KG1 (cell line): ENCODE measurements at places on chromosomes 5 and 9.
A peak's percentile ranks its signal among the peaks of the same experiment; 100 is the strongest.

DNA sequence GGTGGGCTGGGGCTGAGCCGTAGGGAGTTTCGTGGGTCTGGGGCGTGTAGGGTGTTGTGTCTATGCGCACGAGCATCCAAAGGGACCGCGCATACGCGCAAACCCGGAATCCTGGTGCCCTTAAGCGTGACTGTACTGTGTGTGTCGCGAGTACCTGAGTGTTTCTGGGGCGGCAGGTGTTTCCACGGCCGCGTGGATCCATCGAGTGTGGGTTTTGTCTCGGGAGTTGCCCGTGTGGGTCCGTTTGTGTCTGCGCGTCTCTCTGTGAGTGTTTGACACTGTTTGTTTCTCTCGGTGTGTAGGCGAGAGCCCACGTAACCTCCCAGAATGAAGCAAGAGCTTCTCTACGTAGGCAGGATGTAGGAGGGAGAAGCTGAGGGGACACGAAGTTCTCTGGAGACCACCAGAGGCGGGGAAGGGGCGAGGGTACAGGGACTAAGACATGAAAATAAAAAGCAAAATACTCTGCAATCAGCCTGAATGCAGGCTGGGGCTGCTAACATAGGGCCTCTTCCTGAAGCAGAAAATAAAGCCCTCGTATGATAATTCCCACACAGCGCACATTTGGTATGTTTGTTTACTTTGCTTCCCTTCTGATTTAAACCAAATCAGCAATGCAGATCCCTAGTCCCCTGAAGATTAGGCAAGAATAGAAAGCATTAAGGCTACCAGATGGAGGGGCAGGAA is 588 bp upstream of the BRINP1 start:
- no peak for DNase-seq

DNA sequence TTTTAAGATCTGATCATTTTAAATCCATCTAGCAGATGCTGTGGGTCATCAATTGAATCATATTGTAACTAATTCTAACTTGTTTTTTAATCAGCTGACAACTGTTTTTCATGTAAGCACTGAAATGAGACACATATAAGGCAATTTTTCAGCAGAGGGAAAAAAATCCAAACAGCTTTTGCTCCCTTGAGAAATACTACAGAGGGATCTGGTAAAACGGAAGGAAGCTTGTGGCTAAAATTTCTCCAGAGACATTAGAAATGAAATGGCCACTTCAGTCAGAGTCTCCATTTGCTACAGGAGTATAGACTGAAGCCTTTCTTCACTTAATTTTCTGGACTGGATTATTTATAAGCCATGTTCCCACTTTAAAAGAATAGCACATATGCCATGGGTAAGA is 385.9 kb downstream of the MAN2A1 start:
- DNase-seq = no peak

GRCh38 chr9:5321058-5321457 is 16.5 kb upstream of the RLN2 start:
- no peak for DNase-seq

- no peak for DNase-seq
Observed at GRCh38 chr9:125745018-125745417, 2.2 kb upstream of the PBX3 start.

DNA sequence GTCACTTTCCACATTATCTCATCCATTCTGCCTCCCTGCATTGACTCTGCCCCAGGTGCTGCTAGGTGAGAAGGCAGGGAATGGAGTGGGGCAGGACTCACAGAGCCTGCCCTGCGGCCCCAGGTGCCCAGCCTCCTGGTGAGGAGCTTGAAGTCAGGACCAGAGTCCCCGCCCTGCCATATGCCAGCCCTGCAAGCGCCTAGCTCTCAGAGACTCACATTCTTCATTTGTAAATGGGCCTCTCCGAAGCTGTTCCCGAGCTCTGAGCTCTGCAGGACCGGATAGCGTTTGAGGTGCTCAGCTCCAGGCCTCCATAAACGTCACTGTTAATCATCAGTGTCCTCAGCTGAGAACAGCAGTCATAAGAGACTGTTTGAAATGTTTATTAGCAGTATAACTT is 75.1 kb upstream of the STXBP1 start:
- no peak for DNase-seq

DNA sequence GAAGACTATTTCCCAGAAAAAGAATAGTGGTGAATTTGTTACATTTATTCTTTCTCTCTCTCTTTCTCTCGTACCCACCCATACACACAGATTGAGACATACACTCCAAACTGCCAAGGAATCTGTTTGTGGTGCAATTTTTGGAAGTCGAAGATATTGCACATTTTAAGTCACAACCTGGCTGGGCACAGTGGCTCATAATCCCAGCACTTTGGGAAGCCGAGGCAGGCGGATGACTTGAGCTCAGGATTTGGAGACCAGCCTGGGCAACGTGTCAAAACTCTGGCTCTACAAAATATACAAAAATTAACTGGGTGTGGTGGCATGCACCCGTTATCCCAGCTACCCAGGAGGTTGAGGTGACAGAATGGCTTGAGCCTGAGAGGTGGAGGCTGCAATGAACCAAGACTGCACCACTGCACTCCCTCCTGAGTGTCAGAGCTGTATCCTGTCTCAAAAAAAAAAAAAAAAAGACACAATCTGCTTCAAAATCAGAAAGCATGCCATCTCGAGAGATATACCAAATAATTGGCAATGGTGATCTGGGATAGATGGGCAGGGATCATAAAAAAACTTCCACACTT is 19.2 kb upstream of the PLIN2 start:
- no peak for DNase-seq

DNA sequence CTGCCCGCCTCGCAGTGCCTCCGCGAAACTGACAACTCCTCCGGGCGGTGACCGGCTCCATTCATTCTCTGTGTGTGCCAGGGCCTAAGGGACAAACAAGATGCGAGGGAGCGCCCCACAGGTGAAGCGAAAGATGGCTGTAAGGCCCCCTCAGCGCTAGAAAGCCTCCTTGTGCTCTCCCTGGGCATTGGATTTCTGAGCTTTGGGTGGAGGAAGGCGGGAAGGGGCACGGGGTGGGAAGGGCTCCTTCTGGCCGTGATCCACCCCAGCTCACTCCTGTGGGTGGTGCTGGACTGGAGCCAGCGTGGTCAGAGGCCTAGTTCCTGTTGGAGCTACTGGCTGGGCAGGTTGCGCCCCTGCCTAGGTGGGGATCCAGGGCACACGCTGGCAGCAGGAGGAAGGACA is 943 bp downstream of the GALNT12 start:
- no peak for DNase-seq

- no peak for DNase-seq
Observed at GRCh38 chr5:177064500-177065277, 22.0 kb upstream of the FGFR4 start.

DNA sequence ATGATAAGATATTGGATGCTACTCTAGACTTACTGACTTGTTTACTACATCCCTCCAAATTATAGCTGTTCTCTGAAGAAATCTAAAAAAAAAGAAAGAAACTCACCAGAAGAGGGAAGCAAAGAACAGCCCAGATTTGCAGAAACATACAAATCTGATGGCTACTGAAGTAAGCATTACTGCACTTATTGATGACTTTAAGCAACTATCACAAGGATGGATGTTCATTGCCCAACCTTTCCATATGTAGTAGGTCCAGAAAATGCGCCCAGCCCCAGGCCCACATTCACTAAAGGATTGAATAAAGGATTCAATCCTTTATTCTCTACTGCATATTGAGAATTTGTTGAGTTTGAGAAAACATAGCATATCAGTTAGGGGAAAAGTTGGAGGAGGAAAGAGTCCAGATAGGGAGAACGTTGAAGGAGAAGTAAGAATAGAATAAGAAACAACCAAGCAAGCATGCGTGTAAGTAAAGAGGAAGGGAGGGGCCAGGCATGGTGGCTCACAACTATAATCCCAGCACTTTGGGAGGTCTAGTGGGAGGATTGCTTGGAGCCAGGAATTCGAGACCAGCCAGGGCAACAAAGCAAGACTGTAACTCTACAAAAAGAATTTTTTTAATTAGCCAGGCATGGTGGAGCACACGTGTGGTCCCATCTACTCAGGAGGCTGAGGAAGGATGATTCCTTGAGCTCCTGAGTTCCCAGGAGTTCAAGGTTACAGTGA is 33.8 kb upstream of the DTWD2 start:
- DNase-seq = no peak

GRCh38 chr5:113319256-113320053 is 115.3 kb downstream of the TSSK1B start:
- DNase-seq = no peak

DNA sequence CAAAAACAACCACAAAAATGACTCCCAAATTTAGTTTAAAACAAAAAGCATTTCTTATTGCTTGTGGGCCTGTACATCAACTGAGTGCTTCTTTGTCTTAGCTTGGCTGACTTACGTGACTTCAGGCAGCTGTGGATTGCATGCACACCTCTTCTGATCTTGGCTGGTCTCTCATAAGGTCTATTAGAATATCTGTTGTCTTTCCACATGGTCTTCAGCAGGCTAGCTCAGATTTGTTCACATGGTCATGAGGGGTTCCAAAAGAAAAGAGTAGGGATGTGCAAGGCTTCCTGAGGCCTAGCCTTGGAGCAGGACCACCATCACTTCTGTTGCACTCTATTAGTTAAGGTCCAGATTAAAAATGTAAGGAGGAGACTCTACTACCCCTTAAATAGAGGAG is 120.1 kb downstream of the LRRC70 start:
- no peak for DNase-seq

- DNase-seq = peak; percentile 33
Observed at GRCh38 chr5:135376961-135377624, 21.9 kb downstream of the MACROH2A1 start.

DNA sequence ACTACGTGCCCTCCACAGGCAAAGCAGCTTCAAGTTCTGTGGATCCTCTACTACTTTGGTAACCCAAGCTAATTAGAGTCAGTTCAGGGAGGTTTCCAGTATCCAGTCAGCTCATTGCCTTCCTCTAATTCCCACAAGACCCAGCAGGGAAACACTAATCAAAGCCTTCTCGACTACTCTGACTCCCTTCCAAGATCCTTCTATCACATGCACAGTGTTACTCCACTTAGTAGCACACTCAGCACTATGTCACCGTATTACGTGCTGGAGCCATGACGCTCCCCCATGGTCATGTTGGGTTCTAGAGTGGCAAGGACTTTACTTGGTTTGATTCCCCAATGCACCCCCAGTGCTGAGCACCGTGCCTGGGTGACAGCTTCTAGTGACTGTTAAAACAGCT is 53.0 kb downstream of the DCP2 start:
- DNase-seq = no peak

- no peak for DNase-seq
Observed at GRCh38 chr9:79233542-79233941, 338.2 kb upstream of the TLE4 start.

DNA sequence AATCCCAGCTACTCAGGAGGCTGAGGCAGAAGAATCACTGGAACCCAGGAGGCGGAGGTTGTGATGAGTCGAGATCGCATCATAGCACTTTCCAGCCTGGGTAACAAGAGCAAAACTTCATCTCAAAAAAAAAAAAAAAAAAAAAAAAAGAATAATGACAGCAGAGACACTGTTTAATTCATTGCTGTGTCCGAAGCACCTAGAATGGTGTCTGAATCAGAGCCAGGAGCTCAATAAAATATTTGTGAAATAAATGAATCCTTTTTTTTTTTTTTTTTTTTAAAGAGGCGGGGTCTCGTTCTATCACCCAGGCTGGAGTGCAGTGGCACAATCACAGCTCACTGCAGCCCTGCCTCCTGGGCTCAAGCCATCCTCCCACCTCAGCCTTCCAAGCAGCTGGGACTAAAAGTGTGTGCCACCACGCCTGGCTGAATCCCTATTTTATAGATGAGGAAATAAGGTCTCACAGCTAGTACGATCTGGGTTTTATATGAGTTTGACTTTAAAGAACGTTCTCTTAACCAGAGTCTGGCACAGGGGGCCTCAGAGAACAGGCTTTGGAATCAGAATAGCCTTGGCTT is 47.8 kb downstream of the THOC3 start:
- DNase-seq = no peak

- no peak for DNase-seq
Observed at GRCh38 chr5:107428303-107428813, 242.4 kb downstream of the EFNA5 start.

GRCh38 chr5:82445726-82446335 is 167.7 kb upstream of the RPS23 start:
- DNase-seq = no peak

- no peak for DNase-seq
Observed at GRCh38 chr5:154934881-154935280, 3.1 kb downstream of the GEMIN5 start.

- DNase-seq = no peak
Observed at GRCh38 chr9:75891277-75891741, 836 bp downstream of the PCSK5 start.

DNA sequence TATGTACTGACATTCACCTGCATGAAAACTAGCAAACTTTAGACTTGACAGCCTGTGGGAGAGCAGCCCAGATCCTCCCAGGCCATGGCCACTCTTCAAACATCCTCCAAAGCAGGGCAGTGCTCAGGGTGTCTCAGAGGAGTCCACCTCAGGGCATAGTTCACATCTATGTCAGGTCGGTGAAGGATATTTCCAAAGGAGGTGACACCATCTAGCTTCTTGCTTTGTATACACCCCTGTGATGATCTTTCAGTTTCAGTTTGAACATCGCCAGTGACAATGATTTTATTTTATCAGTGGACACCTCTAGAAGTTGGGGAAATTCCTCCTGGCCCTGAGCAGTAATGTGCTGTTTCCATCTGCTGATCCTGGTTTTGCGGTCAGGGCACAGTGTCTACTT is 20.1 kb downstream of the CDK20 start:
- no peak for DNase-seq

DNA sequence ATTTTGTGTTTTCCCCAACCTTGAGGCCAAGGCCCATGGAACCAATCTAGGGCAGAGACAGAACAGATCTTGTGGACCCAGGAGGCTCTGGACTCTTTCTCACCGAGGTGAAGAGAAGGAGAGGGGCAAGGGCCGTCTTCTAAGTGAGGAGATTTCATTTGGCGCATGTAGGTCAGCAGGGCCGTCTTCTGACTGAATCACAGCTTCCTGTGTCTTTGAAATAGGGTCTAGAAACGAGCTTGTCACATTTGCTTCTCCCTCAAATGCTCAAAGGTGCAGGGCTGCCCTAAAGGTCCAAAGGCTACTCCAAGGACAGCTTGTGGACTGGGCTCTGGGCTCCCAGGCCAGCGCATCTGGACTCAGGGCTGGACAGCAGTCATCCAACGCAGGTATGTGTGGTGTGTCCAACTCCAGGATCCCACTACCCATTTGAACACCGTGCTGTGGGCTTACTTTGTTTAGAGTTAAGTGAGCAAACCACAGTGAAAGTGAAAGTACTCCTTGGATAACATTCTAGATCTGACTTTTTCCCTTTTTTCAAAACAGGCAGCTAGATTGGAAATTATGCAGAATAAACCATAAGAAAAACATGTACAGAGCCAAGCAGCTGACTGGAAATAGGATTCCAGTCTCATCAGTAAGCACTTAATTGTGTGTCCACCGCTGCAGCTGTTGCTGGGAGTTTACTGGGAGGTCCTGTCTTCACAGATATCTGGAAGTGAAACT is 357.0 kb downstream of the GADD45G start:
- DNase-seq = no peak

DNA sequence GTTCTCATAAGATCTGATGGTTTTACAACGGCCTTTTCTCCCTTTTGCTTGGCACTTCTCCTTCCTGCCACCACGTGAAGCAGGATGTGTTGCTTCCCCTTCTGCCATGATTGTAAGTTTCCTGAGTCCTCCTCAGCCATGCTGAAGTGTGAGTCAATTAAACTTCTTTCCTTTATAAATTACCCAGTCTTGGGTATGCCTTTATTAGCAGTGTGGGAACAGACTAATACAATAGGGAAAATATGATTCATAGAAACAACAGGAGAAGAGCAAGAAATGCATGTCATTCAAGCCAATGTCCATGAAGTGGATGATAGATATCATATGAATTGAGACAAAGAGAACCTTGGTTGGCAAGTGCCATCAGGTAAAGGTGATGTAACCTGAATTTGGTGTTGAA is 128.3 kb upstream of the HAPLN1 start:
- DNase-seq = no peak
